ENCODE measurements at places on chromosomes 6 and 20.
A peak's percentile ranks its signal among the peaks of the same experiment; 100 is the strongest.

- DNase-seq = no peak
Measured at GRCh38 chr20:37928996-37929682, 26.2 kb downstream of the VSTM2L start.

GRCh38 chr6:129120856-129121638 is 238.1 kb downstream of the LAMA2 start:
- DNase-seq = no peak

- no peak for DNase-seq
Measured at GRCh38 chr6:144624716-144625115, 339.6 kb downstream of the UTRN start.

DNA sequence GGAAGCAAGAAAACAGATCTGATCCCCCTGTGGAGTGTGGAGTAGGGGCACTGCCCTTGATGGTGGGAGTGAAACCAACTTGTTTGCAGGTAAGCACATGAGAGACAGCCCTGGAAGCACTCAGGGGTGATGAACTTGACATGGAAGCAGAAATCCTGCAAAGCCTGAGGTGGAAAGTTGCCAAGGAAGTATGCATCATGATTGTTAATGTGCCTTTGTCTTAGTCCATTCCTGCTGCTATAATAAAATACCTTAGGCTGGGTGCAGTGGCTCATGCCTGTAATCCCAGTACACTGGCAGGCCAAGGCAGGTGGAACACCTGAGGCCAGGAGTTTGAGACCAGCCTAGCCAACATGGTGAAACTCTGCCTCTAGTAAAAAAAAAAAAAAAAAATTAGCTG is 40.2 kb upstream of the IFNGR1 start:
- DNase-seq = no peak

GRCh38 chr6:48111143-48111506 is at the start of gene PTCHD4:
TSS of gene PTCHD4 (minus strand) at chr6:48111197. CDS start at chr6:48068957, 42,240 bp downstream.
- peak; percentile 10 for DNase-seq

- no peak for DNase-seq
Measured at GRCh38 chr6:116159782-116160524, 34.0 kb upstream of the COL10A1 start.

GRCh38 chr6:64874776-64875175 is 832.2 kb downstream of the EYS start:
- DNase-seq = no peak

- DNase-seq = no peak
Measured at GRCh38 chr20:57788936-57789613, 79.3 kb upstream of the PMEPA1 start.

- no peak for DNase-seq
Measured at GRCh38 chr6:127277878-127278843, 11.5 kb downstream of the RNF146 start.
